Osteoblast (primary cell): ENCODE measurements at places on chromosomes 2 and 18. TPM values are rescaled to one million over a fixed set of nuclear protein-coding genes. Genes with fewer than 3 reads are reported as not detected.

PLEKHM3 gene
- 23.3 and 23.5 TPM in 2 replicates for total RNA-seq

CCDC150 gene
- 5.8 and 8.5 TPM in 2 replicates for total RNA-seq

PHOSPHO2 gene
- 3.6 and 5.0 TPM in 2 replicates for total RNA-seq

RAB6D gene
- total RNA-seq = under 0.01 TPM in 1 of 2 replicates, not detected in the other

CDH7 gene
- not detected in 2 replicates for total RNA-seq

KLF11 gene
- total RNA-seq = 6.8 and 8.3 TPM in 2 replicates

CEP76 gene
- total RNA-seq = 9.7 and 10.1 TPM in 2 replicates

UGT1A4 gene
- not detected in 2 replicates for total RNA-seq

KLF7 gene
- total RNA-seq = 31.1 and 38.9 TPM in 2 replicates

- peaks cover 9% of the 10 kb centered on the region for H3K4me1 ChIP-seq
- DNase-seq = no peak
- no peaks in the 10 kb centered on the region for H3K36me3 ChIP-seq
- no peaks in the 10 kb centered on the region for H3K27me3 ChIP-seq
- H3K4me3 ChIP-seq = no peak overlapping the region
- no peak overlapping the region for H3K27ac ChIP-seq
Measured at GRCh38 chr2:235160281-235160810, 208.5 kb downstream of the SH3BP4 start.

GRCh38 chr18:3653851-3654441 lies 204.0 kb downstream of the TGIF1 start:
- H3K4me1 ChIP-seq = peaks cover 33% of the 10 kb centered on the region
- H3K36me3 ChIP-seq = no peaks in the 10 kb centered on the region
- H3K27ac ChIP-seq = peak overlapping the region; percentile 93
- DNase-seq = no peak
- no peaks in the 10 kb centered on the region for H3K27me3 ChIP-seq

DNA sequence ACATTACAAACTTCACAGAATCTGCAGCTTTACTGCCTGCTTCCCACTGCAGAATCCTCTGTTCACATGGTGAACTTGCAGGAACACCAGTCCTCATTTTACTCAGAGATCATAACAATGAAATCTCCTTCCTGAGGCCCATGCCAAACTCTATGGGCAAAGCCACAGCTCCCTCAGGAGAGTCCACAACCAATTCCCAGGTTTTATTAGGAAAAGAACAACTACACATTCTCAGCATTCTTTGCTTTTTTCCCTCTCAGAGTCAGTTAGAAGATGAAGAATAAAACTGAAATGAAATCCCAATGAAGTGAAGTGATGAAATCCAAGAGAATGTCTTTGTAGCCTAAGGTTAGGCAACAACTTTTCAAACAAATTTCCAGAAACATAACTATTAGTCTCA lies 233.7 kb downstream of the DSEL start:
- DNase-seq = peak; percentile 32
- peak overlapping the region; percentile 14 for H3K27ac ChIP-seq
- H3K27me3 ChIP-seq = no peaks in the 10 kb centered on the region
- no peaks in the 10 kb centered on the region for H3K36me3 ChIP-seq

DNA sequence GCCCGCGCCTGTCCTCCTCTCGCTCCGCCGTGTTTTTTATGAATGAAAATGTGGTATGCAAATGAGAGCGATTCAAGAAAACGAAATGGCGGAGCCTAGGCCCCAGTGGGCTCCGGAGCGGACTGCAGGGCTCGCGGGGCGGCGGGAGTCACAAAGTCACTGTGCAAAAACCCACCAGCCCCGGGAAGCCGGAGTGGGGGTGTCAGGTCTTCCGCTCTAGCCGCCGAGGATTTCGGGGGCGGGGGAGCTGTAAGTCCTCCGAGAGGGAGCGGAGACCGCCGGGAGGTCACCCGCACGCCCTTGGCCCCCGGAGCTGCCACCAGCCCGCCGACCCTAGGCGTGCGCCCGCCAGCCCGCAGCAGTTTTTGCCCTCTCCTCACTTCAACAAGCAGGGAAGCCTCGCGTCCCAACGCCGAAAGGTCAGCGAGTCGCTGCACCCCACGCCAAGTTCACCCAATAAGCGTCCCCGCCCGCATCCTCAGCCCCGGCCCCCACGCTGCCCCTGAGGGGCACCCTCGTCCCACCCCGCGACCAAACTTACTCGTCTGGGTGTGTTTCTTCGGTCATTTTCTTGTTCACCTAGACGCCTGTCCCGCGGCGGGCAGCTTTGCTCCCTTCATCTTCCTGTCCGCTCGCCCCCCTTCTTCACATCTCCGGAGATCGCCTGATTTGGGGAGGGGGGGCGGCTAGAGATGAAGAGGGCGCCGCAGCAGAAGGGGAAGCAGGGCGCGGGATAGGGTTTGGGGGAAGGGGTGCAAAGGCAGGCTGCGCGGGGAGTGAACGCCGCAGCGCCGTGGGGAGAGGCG lies 775 bp downstream of the SPRED2 start:
- no peaks in the 10 kb centered on the region for H3K27me3 ChIP-seq
- H3K27ac ChIP-seq = peak overlapping the region; percentile 75
- H3K4me1 ChIP-seq = peaks cover 15% of the 10 kb centered on the region
- DNase-seq = peak; percentile 84

GRCh38 chr18:74360852-74361655 lies 45.4 kb downstream of the C18orf63 start:
- H3K4me3 ChIP-seq = no peak overlapping the region
- no peak overlapping the region for H3K27ac ChIP-seq
- H3K27me3 ChIP-seq = peaks cover 4% of the 10 kb centered on the region

GRCh38 chr2:143357966-143358365 lies 228.7 kb downstream of the ARHGAP15 start:
- H3K27me3 ChIP-seq = no peaks in the 10 kb centered on the region
- no peak for DNase-seq
- no peaks in the 10 kb centered on the region for H3K4me1 ChIP-seq
- H3K27ac ChIP-seq = no peak overlapping the region
- H3K4me3 ChIP-seq = no peak overlapping the region
- no peaks in the 10 kb centered on the region for H3K36me3 ChIP-seq

- no peak overlapping the region for H3K27ac ChIP-seq
- H3K4me1 ChIP-seq = no peaks in the 10 kb centered on the region
- H3K27me3 ChIP-seq = no peaks in the 10 kb centered on the region
Measured at GRCh38 chr2:96374211-96374951, 38.8 kb downstream of the NCAPH start.

- H3K27me3 ChIP-seq = no peaks in the 10 kb centered on the region
- H3K4me1 ChIP-seq = peaks cover 16% of the 10 kb centered on the region
- no peak overlapping the region for H3K27ac ChIP-seq
- H3K4me3 ChIP-seq = no peak overlapping the region
- no peak for DNase-seq
- H3K36me3 ChIP-seq = no peaks in the 10 kb centered on the region
Measured at GRCh38 chr2:197973772-197974171, 169.4 kb downstream of the PLCL1 start.

DNA sequence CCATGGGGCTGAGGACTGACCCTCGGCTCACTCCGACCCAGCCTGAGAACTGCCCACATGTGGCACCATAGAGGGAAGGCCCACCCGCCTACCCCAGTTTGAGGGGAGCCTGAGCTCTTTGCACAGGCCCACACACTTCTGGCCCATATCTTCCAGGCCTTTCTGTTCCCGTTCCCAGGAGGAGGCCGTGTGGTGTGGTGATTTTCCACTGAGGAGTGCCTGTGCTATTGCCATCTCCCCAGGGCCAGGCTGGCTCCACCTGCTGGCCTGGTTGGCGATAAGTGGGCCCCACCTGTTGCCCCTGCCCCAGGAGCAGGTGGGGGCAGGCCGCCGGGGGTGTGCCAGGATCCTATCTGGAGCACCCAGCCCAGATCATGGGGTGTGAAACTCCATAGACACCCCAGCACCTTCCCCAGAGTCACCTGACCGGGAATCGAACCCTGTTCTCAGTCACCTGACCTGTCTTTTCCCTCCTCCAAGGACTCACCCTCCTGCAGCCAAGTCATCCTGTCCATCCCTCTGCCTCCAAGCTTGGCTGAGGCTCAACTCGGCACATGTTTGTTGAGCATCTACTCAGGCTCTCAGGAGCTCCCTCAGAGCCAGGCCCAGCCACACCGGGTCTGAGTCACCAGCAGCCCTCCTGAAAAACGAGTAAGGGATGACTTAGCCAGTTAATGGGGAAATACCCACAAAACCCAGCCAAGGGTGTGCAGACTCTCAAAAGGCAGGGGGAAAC lies 120.1 kb downstream of the CYP26B1 start:
- no peaks in the 10 kb centered on the region for H3K36me3 ChIP-seq
- DNase-seq = peak; percentile 91
- H3K4me1 ChIP-seq = no peaks in the 10 kb centered on the region

GRCh38 chr2:54336136-54336976 lies 80.3 kb upstream of the TSPYL6 start:
- peak; percentile 74 for DNase-seq
- H3K4me1 ChIP-seq = peaks cover 29% of the 10 kb centered on the region
- H3K27ac ChIP-seq = peak overlapping the region; percentile 46

- H3K36me3 ChIP-seq = no peaks in the 10 kb centered on the region
- H3K27ac ChIP-seq = no peak overlapping the region
- no peak for DNase-seq
- no peak overlapping the region for H3K4me3 ChIP-seq
Measured at GRCh38 chr2:101120124-101120996, 30.8 kb downstream of the TBC1D8 start.

DNA sequence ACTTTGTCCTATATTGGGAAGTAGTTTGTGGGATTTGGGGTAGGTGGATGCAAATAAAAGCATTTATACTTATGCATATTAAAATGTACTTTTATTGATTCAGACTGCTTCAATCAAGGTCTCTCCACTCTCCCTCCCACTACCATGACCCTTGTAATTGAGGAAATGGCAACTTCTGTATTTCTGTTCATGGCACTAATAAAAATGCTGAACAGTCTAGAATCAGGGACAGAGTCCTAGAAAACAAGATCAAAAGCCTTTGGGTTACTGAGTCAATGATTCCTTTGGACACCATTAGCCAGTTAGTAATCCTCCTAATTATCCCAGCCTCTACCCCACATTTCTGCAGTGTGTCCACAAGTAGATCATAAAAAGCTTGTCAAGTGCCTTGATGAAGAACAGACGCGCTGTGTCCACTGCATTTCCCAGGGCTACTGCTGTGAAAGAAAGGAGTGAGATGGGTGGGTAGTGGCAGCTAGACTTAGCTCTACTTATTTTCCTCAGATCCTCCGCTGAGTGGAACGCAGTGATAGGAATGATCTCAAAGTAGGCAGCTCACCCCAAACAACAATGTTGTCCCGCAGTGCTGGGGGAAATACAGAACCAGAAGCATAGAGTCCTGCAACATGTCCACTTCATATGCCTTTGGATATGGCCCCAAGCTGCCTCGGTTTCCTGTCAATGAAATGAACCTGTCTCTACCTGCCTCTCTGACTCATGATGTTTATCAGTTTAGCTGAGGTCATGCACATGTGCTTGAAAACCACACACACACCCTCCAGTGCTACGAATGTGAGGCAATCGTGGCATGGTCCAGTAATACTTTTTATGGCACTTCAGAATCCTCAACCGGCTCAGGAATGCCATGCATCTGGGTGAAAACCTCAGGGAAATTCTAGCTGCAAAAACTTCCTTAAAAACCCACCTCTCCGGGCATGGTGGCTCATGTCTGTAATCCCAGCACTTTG lies 115.5 kb downstream of the COL6A3 start:
- H3K4me1 ChIP-seq = peaks cover 50% of the 10 kb centered on the region
- H3K36me3 ChIP-seq = no peaks in the 10 kb centered on the region
- H3K27ac ChIP-seq = peak overlapping the region; percentile 88
- H3K4me3 ChIP-seq = no peak overlapping the region

- peaks cover 10% of the 10 kb centered on the region for H3K27me3 ChIP-seq
- H3K4me3 ChIP-seq = no peak overlapping the region
- H3K27ac ChIP-seq = no peak overlapping the region
- peaks cover 4% of the 10 kb centered on the region for H3K4me1 ChIP-seq
- H3K36me3 ChIP-seq = no peaks in the 10 kb centered on the region
- no peak for DNase-seq
Measured at GRCh38 chr2:162123806-162124758, 28.0 kb downstream of the GCG start.

GRCh38 chr2:32965523-32966171 lies 18.9 kb downstream of the LTBP1 start:
- no peak overlapping the region for H3K27ac ChIP-seq
- no peaks in the 10 kb centered on the region for H3K36me3 ChIP-seq
- no peak for DNase-seq
- H3K4me3 ChIP-seq = no peak overlapping the region
- H3K27me3 ChIP-seq = no peaks in the 10 kb centered on the region

GRCh38 chr2:216142540-216142939 lies 33.4 kb downstream of the XRCC5 start:
- H3K4me3 ChIP-seq = no peak overlapping the region
- peak overlapping the region; percentile 14 for H3K27ac ChIP-seq
- peaks cover 85% of the 10 kb centered on the region for H3K36me3 ChIP-seq

DNA sequence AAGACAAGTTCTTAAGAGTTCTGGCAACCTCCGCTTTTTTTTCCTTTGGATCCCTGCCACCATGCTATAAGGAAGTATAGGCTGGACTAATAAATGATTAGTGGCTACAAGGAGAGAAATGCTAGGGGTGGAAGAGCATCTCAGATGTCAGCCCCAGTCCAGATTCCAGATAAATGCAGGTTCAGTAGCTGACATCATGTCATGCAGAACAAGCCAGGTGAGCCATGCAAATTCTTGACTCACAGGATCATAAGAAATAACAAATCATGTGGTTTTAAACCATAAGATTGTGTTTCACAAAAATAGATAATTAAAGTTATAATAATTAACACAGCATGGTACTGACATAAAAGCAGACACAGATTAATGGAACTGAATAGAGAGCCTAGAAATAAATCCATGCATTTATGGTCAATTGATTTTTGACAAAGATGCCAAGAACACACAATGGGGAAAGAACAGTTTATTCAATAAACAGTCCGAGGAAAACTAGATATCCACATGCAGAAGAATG lies 152.9 kb upstream of the SESTD1 start:
- no peaks in the 10 kb centered on the region for H3K4me1 ChIP-seq
- H3K27me3 ChIP-seq = no peaks in the 10 kb centered on the region
- no peak overlapping the region for H3K27ac ChIP-seq
- H3K4me3 ChIP-seq = no peak overlapping the region

DNA sequence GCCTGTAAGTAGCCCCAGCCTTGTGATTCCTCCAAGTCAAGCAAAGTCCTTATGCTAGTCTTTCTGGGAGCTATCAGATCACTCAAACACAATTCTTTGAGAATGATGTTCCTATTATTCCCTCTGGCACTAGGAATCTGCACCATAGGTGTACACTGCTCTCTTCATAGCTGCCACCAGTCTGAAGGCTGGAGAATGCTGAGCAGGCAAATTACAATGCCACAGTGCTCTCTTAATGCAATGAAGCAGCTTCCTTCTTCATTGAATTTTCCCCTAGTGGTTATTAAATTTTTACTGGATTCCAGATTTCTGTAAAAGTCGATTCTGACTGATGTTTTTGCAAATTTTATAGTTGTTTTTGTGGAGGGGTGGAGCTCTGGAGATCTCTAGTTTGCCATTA lies 84.8 kb downstream of the CCDC178 start:
- H3K27me3 ChIP-seq = no peaks in the 10 kb centered on the region
- no peaks in the 10 kb centered on the region for H3K36me3 ChIP-seq
- no peak overlapping the region for H3K4me3 ChIP-seq
- H3K27ac ChIP-seq = no peak overlapping the region

DNA sequence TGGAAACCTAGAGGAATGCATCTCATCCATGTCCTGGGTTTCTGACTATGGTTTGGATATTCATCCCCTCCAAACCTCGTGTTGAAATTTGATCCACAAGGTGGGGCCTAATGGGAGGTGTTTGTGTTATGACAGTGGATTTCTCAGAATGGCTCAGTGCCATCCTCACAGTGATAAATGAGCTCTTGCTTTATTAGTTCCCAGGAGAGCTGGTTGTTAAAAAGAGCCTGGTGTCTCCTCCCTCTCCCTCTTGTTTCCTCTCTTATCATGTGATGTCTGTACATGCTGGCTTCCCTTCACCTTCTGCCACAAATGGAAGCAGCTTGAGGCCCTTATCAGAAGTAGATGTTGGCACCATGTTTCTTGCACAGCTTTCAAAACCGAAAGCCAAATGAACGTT lies 424.3 kb downstream of the DCC start:
- no peak overlapping the region for H3K4me3 ChIP-seq
- H3K4me1 ChIP-seq = no peaks in the 10 kb centered on the region
- H3K27ac ChIP-seq = no peak overlapping the region
- no peaks in the 10 kb centered on the region for H3K36me3 ChIP-seq
- no peak for DNase-seq
